Fibroblast of lung (primary cell): ENCODE measurements at places on chromosomes 6 and 20. TPM values are rescaled to one million over a fixed set of nuclear protein-coding genes. Genes with fewer than 3 reads are reported as not detected.

GRCh38 chr6:155248008-155249001 is 15.5 kb upstream of the CLDN20 start:
- no peaks in the 10 kb centered on the region for H3K27me3 ChIP-seq
- DNase-seq = peak; percentile 80
- peaks cover 8% of the 10 kb centered on the region for H3K4me1 ChIP-seq
- H3K4me3 ChIP-seq = no peak overlapping the region
- peaks cover 4% of the 10 kb centered on the region for H3K36me3 ChIP-seq

GRCh38 chr6:87082160-87082721 is 12.7 kb downstream of the CGA start:
- H3K36me3 ChIP-seq = no peaks in the 10 kb centered on the region
- H3K27ac ChIP-seq = no peak overlapping the region
- no peak for DNase-seq
- no peaks in the 10 kb centered on the region for H3K4me1 ChIP-seq
- no peaks in the 10 kb centered on the region for H3K27me3 ChIP-seq
- H3K4me3 ChIP-seq = no peak overlapping the region

- H3K36me3 ChIP-seq = no peaks in the 10 kb centered on the region
- no peaks in the 10 kb centered on the region for H3K27me3 ChIP-seq
- no peaks in the 10 kb centered on the region for H3K4me1 ChIP-seq
- DNase-seq = no peak
- no peak overlapping the region for H3K4me3 ChIP-seq
Measured at GRCh38 chr20:42258564-42259302, 640.6 kb upstream of the CHD6 start.

RAET1L gene
- total RNA-seq = not detected in 2 replicates

DNA sequence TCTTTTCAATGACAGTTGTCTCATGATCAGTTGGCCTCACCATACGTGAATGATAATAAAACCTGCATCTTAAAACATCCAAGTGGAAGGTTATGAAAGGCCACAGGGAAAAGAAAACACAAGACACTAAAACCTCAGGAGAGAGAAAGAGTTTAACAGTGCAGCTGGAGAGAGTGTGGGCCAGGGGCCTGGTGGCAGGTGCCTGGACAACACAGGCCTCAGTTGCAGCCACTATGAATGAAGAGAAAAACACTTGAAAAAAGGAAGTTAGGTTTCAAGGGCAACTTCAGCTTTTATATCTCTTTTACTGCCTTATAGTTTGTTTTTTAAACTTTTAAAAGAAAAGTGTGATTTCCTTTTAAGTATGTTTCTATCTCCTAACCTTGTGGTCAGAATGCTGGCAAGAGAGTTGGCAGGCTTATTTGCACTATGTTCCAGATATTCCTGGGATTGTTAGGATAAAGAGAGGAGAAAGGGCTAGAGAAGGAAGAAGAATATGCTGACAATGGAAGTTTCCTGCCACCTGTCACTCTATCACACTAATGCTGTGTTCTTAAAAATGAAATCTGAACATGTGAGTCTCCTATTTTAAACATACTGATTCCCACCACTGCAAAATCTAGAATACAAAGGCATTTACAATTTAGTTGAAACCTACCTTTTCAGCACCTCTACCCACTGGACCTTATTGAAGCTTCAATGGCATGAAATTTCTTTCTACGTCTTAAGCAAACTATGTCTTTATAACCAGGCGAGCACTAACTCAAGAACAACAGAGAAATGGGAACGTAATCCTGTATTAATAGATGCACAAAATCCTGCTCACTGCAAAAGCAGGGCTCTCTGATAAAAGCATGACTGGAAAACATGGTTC is 222.4 kb downstream of the CD83 start:
- H3K4me1 ChIP-seq = no peaks in the 10 kb centered on the region
- no peak overlapping the region for H3K27ac ChIP-seq
- peaks cover 3% of the 10 kb centered on the region for H3K27me3 ChIP-seq
- no peak for DNase-seq
- no peaks in the 10 kb centered on the region for H3K36me3 ChIP-seq
